Calu3 (cell line): ENCODE measurements at places on chromosomes 7 and 10. TPM values are rescaled to one million over a fixed set of nuclear protein-coding genes. Genes with fewer than 3 reads are reported as not detected.

GRCh38 chr10:91462423-91462822 lies 52.3 kb downstream of the HECTD2 start:
- no peaks in the 10 kb centered on the region for H3K36me3 ChIP-seq
- H3K27ac ChIP-seq = no peak overlapping the region
- DNase-seq = no peak
- H3K4me3 ChIP-seq = no peak overlapping the region
- no peaks in the 10 kb centered on the region for H3K27me3 ChIP-seq

- no peaks in the 10 kb centered on the region for H3K36me3 ChIP-seq
- H3K27ac ChIP-seq = no peak overlapping the region
- H3K4me3 ChIP-seq = no peak overlapping the region
- H3K4me1 ChIP-seq = no peaks in the 10 kb centered on the region
- no peak for DNase-seq
These were observed 190.4 kb downstream of the CTTNBP2 start for GRCh38 chr7:117682681-117683385.

Gene KEL
- total RNA-seq = not detected in 2 replicates

DNA sequence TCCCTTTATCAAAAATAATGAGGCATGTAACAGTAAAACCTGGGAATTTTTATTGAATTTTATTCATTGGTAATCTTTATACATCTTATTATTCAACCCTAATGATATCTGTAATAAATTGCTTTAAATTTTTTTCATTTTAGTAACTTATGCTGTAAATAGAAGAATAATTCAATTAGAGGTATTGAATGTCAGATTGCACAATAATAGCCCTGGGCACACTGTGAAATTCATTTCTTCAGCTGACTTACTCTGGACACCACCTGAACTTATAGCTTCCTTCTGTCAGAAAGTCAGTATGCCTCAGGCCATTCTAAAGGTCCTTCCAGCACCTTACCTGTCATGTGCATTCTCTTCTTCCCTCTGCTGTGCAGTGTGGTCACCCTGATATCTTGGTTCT lies 59.2 kb downstream of the ADAM22 start:
- no peaks in the 10 kb centered on the region for H3K27me3 ChIP-seq
- H3K4me3 ChIP-seq = no peak overlapping the region
- no peak overlapping the region for H3K27ac ChIP-seq
- no peaks in the 10 kb centered on the region for H3K4me1 ChIP-seq

- H3K4me1 ChIP-seq = peaks cover 54% of the 10 kb centered on the region
- no peak overlapping the region for H3K27ac ChIP-seq
- no peak overlapping the region for H3K4me3 ChIP-seq
- no peak for DNase-seq
These were observed 22.6 kb downstream of the TSPAN14 start for GRCh38 chr10:80476685-80477084.

Gene SLC25A13
- total RNA-seq = 18.1 and 23.4 TPM in 2 replicates

Gene HOXA7
- not detected in 2 replicates for total RNA-seq

DNA sequence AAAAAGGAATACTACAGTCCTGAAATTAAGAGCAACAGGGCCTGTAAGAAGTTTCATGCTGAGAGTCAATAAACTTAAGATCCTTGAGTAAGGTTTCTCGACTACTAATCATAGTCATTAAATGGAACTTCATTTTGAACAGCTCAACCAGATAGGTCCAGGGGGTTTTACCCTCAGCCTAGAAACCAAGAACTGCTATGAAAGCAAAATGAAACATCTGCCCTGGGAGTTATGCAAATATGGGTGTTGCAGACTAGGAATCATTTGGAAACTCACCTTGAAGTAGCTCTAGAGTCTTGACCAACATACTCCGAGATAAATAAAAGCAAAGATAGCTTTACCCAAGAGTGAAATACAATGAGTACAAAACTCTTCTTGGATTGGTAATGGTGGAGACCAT lies 128.0 kb downstream of the HGF start:
- H3K27ac ChIP-seq = no peak overlapping the region
- H3K4me1 ChIP-seq = no peaks in the 10 kb centered on the region
- no peaks in the 10 kb centered on the region for H3K36me3 ChIP-seq
- H3K27me3 ChIP-seq = no peaks in the 10 kb centered on the region

DNA sequence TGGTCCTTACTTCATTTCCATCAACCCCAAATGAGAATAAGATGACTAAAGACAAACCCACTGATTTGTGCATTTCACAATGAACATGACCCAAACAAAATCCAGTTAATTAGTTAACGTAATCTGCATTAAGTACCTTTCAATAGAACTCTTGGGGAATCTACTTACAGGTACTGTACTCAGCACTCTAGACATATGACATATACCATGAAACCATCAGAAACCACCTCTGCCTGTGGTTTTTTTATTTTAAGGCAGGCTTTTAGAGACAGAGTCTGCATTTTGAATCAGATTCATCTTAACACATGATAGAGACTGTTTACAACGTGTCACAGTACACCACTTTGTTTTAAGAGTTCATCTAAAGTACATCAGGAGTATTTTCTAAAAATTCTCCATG lies 168.4 kb downstream of the BTAF1 start:
- H3K27me3 ChIP-seq = no peaks in the 10 kb centered on the region
- no peak overlapping the region for H3K27ac ChIP-seq
- H3K36me3 ChIP-seq = no peaks in the 10 kb centered on the region
- no peak overlapping the region for H3K4me3 ChIP-seq
- DNase-seq = no peak
